ENCODE measurements at places on chromosomes 5 and 9.

DNA sequence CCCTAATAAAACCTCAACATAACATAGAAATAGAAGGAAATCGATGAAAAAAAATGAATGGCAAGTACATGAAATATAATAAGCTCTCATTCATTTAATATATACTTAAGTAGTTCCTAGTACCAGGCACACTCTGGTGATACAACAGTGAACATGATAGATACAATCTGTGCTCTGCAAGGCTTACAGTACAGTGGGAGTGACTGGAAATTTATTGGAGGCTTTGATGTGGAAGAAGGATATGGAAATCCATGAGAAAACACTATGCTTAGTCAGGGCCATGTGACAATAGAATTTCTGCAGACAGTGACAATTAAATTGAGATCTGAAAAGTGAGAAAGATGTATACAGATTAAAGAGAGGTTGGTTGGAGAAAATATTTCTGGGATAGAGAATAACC, 32.0 kb upstream of the IL33 start:
- no peak for DNase-seq

DNA sequence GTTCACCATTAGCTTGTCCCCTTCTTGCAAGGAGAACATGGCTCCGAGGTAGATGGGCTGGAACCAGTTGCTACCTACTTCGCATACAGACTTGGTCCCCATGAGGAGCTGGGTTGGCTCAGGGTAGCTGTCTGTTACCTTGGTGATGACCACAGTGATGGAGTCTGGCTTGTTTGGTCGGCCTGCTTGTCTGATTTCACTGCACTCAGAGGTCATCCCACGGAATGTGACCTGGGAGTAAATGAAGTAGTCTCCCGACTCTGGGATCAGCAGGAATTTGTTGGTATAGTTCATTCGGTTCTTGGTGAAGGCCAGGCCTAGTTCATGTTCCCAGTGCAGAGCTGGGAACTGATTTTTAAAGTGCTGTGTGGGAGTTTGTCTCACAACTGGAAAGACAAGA, 15.3 kb downstream of the TNFSF15 start:
- DNase-seq: no peak

GRCh38 chr9:134182554-134183085, 18.3 kb upstream of the RNU6ATAC start:
- DNase-seq: no peak

GRCh38 chr5:55900068-55900467, 48.9 kb downstream of the IL31RA start:
- DNase-seq: no peak

DNA sequence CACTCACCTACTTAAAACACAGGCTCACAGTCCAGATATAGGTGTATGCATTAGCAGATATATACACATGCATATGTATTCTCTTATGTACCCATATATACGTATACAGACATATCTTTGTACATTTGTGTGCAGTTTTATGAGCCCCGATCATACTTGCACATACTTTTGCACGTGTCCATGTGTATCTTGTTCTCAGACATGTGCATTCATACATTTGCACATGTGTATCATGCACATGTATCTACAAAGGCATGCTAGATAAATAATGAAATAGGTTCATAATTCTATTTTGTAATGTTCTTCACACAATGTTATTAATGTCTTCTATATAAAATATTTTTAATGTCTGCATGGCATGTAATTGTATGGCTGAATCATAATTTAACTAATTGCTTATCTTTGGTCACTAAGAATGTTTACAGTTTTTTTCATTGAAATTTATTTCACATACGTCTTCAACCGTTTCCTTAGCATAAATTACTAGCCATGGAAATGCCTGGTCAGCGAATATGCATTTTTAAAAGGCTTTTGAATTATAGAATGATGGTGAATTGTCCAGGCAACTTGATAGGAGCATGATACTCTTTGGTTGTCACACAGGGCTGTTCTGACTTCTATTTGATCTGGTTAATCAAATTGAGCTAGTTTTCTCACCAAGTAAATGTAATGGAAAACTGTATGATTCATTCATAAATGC, 2.6 kb downstream of the NDFIP1 start:
- DNase-seq: no peak

GRCh38 chr5:162484095-162484494, 416.5 kb downstream of the GABRG2 start:
- DNase-seq: no peak

DNA sequence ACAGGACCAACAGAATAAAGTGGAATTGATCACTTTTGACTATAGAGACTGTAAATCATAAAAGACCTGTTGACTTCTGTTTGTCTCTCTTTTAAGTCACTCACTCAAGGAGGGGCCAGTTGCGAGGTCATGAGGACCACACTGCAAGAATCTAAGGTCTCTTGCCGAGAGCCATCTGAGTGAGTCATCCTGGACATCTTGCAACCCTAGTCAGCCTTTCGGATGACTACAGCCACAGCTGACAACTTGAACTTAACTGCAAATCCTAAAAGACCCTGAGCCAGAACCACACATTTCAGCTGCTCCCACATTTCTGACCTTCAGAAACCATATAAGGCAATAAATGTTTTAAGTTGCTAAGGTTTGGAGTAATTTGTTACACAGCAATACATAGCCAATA, 129.7 kb upstream of the RAD23B start:
- DNase-seq: no peak

DNA sequence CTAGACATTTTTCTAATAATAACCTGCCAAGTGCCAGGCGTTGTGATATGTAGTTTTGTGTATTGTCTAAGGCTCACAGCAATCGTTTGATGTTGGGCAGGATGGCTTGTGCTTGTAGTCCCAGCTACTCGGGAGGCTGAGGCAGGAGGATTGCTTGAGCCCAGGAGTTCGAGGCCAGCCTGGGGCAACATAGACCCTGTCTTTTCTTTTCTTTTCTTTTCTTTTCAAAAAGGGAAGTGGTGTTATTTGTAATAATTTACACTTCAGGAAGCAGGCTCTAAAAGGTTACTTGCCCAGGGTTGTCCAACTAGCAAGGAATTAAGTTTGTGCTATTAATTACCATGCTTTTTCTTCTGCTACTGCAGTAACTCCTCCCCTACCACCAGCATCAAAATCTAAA, 3.2 kb downstream of the ZNF131 start:
- no peak for DNase-seq

GRCh38 chr9:135219676-135220600, 132.5 kb downstream of the OLFM1 start:
- DNase-seq: no peak

DNA sequence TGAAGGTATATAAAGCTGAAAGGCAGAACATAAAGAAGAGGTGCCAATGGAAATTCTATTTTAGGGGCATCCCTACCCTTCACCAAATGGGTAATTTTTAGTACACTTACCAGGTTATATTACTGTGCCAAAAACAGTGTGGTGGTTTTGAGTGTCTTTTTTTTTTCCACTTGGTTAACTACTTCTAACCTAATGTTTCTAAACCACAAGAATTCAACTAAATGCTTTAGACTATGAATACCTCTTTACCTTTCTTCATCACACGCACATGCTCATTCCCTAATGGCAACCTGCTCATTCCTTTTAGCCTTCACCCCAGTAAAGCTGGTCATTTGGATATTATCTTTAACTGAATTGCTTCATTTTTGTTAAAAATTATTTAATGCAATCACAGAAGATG, 215.6 kb downstream of the PIK3R1 start:
- no peak for DNase-seq

DNA sequence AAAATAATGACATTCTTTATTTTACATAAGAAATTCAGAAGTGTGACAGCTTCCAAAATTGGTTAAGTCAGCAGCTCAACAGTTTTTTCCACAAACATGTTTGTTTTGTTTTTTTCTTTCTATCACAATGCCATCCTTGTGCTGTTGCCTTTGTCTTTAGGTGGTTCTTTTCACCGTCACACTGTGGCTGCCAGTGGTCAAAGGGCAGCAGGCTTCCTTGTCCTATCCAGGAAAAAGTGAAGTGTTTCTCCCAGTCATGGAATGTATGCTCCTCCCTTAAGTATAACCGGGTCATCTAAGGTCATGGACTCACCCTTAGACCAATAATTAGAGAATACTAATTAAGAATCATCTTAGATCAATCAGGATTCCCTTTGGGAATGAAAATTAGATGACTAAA, 87.4 kb downstream of the SREK1 start:
- DNase-seq: no peak

DNA sequence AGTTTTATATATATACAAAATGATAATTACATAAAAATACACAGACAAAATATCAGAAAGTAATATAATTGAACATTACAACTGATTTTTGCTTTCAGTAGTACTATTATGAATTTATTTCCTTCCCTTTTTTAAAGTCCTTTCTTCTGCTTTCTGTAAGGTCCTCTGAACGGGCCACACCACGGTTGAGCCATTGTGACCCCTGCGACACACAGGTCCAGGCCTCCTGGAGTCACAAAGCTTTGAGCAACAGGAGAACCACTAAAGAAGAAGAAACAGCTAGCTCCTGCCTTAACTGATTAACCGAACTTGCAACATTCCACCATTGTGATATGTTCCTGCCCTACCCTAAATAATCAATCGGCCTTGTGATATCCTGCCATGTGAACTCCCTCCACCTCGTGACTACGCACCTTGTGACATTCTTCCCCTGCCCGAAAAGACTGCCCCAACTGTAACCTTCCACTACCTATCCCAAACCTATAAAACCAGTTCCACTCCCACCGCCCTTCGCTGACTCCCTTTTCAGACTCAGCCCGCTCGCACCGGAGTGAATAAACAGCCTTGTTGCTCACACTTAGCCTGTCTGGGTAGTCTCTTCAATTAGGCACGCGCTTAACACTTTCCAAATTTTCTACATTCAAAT, 375.0 kb upstream of the RFX3 start:
- DNase-seq: no peak

DNA sequence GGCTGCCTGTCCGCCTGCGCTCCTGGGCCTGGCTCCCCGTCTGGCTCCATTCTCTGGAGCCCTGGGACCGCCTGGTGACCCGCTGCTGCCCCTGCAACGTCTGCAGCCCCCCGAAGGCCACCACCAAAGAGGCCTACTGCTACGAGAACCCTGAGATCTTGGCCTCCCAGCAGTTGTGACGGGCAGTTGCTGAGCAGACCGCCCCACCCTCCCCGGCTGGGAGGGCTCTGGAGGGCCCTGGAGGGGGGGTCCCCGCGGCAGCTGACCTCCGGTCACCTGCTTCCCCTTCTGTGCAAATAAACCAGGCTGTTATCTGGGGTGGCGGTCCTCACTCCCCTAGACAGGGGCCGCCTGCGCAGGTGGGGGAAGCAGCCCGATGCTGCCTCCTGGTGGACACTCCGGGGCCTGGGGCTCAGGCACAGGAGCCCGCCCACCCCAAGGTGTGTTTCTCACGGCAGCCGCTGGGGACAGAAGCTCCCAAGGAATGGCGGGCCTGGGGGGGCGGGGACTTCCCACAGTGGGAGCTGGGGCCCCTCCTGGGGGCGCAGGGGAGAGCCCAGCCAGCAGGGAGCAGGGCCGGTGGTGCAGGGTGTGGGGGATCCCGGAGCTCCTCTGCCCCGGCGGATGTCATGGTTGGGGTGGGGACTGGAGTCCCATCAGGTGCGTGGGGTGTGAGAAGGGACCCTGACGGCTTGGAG, 4.7 kb upstream of the TUBB4B start:
- DNase-seq: peak; percentile 88

DNA sequence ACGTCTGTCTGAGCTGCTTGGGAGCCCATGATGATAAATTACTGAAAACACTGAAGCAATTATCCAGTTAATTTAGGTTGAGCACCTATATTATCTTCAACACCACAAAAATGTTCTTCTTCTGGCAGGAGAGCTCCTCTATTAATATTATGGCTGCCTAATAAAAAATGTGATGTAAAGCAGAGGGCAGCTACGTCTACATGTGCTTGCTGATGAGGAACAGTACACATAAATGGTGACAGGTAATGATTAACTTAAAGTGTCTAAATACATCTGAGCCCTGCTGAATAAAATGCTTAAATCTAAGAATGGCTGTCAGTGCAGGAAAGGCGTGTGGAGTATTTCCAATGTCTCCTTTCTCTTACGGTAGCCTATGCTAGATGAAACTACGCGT, 131.3 kb upstream of the NR3C1 start:
- DNase-seq: no peak

DNA sequence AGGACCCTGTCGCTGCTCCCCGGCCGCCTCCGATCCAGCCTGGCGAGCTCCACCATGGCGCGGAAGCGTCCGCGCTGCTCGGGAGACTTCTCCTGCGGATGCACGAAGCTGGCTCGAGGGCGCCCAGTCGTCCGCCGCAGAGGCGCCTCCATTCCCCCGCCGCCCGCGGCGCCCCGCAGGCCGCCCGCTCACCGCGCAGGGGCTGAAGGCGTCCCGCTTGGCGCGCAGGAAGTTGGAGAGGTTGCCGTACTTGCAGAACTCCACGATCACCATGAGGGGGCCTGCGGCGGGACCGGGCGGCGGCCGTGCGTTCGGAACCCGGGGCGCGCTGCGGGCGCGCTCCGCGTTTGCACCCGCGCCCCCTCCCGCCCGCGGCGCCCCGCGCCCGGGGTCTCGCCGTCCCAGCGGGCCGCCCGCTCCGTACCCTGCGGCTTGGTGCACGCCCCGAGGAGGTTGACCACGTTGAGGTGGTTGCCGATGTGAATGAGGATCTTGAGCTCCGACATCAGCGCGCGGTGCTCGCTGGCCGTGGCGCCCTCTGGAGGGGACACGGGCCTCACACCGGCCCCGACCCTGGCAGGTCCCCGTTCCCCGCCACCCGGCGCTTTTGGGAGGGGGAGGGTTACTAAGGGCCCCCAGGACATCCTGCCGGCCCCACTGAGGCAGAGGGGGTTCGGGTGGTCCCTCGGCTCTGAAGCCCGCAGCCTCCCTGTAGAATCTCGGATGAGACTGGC, 27.7 kb upstream of the SCGB3A1 start:
- DNase-seq: peak; percentile 40

- DNase-seq: no peak
Observed at GRCh38 chr9:33272061-33272460, 7.2 kb downstream of the CHMP5 start.

DNA sequence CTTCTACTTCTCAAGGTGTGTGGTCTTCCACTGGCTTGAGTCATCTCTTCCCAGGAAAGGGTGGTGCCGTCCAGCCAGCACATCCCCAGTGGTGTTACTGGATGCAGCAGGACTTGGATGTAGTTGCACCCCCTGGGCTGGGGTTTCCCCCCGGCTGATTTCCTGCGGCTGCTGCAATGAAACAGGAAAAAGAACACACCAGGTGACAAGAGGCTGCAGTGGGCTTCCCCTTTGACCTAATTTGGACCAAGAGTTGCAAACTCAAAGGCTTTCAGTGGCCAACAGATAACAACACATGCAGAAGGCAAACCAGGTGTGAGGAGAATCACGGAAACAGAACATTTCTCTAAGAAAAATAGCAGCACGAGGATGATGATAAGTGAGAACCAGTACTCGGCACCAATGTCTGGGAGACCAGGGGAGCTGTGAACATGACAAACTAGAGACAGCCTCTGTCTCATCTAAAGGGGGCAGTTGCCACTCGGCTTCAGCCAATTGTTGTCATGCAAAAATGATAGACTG, 83.7 kb downstream of the PDE6A start:
- no peak for DNase-seq

DNA sequence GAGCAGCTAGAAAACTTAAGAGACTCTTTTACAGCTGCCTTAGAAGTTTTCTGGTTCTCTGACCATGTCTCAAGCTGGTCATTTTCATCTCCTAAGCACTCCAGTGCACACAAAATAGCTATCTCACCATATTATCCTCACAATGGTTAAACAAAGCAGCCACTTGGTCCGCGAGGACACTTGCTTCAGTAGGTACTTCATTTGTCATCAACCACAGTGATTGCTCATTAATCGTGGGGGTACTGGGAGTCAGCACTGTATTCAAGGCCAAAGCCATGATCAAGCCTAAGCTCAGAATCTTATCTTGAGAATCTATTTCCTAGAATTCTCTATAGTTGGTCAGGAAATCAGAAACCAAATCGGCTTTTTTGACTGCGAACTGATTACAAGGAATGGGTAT, 2.9 kb downstream of the ARL14EPL start:
- DNase-seq: no peak
